ENCODE measurements at places on chromosomes 2 and 18.

DNA sequence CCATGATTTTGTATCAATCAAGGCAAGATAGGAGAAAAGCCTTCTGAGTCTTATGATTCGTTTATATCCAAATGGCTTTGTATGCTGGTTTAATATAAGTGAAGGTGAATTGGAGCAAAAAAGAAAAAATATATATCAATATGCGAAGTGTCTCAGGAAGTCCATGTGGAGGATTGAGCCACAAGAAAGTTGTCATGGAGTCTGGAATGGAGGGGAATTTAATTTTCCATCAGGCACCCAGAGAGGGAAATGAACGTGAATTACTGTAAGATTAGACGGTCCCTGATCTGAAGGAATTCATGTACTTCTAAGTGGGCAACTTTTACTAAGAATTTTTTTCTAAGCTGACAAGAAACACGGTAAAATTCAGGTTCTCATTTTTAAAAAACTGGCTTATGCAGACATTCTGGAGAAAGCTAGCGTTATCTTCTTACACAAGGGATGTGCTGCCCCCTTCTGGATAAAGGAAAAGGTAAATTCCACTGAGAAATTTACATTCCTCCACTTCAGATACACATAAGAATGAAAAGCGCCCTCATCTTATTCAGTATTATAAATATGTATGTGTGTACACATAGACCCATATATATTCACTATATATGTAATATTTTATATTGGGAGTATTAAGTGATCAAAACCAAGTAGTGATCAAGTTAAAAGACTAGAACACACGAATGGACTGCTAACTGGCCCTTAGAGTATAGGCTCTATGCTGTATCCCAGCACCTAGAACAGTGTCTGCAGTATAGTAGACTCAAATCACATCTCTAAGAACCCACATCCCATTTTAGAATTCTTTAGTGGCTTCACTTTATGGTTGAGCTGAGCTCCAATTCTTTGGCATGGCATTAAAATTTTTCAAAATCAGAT, 289.0 kb upstream of the TFPI start:
- no peak for DNase-seq

DNA sequence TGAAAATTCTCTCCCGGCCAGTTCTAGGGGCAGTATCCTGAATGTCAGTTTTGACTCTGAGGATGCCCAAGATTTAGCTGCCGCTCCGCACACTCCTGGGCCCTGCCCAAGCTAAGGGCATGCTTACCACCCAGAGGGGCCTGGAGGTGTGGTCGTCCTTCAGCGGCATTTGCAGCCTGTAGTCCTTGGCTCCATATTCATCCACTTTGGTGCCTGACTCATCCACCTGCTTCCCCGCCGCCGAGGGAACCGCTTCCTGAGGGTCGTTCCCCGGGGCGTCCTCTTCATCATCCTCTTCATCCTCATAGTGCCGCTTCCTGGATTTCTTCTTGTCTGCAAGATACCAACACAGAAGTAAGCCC, 577 bp downstream of the ERCC3 start:
- DNase-seq: no peak

DNA sequence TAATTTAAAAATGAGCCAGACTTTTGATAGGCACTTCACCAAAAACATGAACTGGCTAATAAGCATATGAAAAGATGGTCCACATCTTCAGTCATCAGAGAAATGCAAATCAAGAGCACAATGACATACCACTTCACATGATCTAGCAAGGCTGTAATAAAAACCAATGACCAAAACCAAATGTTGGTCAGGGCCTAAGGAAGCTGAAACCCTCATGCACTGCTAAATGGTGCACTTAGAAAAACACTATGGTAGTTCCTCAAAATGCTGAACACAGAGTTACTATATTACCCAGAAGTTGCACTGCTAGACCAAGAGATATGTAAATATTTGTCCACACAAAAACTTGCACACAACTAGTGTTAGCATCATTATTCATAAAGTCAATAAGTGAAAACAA, 504.9 kb upstream of the SOX11 start:
- DNase-seq: no peak

GRCh38 chr2:190137561-190137960, 75.0 kb upstream of the MSTN start:
- DNase-seq: no peak

GRCh38 chr2:59066787-59067399, 825.8 kb upstream of the FANCL start:
- no peak for DNase-seq

GRCh38 chr18:74331404-74331803, 15.8 kb downstream of the C18orf63 start:
- no peak for DNase-seq

GRCh38 chr18:13289481-13290205, 71.1 kb downstream of the LDLRAD4 start:
- no peak for DNase-seq

DNA sequence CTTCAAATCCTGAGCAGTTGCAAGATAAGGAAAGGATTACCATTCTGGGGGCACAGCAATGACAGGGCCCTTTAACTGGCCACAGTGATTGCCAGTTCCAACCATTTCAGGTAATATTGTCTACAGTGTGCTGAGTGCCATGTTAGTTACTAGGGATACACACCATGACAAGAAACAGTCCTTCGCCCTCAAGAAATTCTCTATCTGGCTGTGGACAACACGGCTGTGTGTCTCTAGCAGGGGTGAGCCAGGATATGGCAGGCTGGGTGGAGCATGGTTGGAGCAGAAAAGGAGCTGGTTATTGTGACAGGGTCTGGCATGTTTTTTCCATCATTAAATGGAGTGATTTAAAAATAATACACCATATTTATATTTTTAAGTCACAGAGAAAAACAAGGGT, 31.0 kb downstream of the TSPYL6 start:
- DNase-seq: no peak

- DNase-seq: no peak
Observed at GRCh38 chr2:26178746-26179436, 6.0 kb downstream of the GAREM2 start.

DNA sequence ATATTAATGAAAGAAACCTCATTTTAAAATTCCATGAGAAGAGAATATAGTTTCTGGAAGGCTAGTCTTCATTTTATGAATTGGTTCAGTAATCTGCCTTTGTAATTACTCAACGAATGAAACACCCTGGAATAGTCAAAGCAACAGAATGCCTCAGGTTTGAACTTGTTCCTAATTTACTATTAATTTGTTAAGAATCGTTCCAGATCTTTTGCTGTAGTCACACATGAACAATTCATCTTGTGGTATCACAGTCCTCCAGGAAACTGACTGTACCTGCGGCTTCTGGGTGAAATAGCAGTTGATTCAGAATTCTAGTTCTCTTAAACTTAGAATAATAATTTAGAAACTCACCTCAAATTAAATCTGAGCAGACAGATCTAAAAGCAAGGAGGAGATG, 282.7 kb upstream of the MAP2 start:
- no peak for DNase-seq

DNA sequence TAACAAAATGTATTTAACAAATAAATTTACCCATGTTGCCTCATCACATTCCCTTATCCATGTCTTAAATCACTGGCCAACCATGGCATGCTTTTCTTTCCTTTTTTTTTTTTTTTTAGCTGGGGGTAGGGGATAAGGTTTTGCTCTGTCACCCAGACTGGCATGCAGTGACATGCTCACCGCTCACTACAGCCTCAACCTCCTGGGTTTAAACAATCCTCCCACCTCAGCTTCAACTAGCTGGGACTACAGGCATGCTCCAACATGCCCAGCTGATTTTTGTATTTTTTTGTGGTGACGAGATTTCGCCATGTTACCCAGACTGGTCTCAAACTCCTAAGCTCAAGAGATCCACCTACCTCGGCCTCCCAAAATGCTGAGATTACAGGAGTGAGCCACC, 266.4 kb downstream of the THSD7B start:
- DNase-seq: no peak

DNA sequence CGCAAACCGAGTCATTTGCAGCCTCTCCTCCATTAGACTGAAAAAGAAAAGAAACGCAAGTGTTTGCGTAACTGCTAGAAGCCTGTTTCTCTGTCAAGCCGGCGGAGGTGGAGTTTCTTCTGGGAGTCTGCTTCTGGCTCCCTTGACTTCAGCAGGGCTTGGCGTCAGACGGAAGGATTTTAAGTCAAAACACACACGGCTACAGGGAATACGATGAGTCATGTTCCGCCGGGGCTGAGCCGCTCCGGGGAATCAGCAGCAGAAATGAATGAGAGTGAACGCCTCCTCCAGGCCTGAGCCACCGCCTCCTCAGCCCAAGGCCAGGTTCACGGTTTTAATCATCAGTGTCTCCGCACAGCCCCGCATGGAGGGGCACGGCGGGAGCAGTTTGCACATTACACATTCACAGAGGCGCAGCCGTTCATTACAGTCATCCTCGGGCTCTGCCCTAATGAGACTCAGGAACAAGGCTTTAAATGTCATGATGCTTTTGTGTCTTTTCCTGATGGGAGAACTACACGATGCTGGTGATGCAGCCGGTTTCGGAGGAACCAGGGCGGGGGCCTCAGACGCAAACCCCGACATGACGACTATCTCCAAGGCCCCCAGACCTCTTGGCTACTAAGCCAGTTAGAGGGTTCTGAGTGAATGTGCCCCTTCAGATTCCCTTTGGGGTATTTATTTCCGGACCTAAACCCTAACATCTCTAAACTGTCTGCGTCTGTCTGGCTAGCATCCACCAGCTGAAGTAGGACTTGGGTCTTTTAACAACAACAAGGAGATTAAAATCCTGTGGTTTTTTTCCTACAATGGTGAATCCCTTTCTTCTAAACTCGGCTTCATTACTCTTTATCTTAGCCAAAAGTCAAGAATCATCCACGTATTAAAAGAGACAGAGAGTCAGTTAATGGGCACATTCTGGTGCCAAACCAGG, 11.1 kb upstream of the SCG2 start:
- DNase-seq: no peak

DNA sequence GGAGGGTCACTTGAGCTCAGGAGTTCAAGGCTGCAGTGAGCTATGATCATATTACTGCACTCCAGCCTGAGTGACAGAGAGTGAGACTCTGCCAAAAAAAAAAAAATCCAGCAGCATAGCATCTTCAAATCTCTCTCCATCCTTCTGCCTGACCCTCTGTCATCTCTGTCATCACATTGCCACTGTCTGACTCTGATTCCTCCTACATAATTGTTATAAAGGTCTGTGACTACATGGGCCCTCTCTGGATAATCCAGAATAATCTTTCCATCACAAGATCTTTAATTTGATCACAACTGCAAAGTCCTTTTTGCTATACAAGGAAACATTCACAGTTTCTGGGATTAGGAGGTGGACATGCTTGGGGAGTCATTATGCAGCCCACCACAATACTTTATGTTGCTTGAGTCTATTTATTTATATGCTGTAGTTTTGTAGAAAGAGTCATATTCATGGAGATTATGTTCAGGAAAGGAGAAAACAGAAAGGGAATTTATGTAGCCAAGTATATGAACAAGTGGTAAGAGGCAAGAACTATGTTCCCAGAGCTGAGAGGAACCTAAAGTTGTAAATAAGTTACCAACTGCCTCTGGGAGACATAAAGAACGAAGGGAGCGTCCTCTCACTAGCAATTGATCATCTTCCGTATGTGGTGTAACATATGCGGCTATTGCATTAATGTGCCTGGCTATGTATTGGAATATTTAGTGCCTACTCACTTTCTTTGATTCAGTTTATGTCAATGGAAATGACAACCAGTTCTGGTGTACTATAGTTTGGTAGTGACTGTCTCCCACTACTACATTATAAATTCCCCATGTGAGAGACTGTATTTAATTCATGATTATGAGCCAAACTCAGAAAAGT, 21.5 kb downstream of the RND3 start:
- DNase-seq: no peak

DNA sequence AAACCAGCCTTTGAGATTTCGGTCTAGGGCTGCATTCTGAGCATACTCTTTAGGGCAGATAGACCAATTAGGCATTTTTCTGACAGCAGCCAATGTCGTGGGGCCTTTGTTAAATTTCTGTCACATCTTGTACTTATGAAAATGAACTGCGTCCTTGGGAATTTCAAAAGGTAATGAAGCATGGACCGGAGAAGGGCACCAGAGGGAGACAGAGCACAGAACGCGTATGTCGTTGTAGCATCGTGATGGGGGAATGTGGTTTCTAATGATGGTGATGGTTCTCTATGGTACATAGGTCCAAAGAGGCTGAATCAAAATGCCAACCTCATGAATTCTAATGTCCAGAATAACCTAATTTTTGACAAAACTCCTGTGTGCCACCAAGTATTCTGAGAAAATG, 483.9 kb upstream of the CRIM1 start:
- DNase-seq: no peak

DNA sequence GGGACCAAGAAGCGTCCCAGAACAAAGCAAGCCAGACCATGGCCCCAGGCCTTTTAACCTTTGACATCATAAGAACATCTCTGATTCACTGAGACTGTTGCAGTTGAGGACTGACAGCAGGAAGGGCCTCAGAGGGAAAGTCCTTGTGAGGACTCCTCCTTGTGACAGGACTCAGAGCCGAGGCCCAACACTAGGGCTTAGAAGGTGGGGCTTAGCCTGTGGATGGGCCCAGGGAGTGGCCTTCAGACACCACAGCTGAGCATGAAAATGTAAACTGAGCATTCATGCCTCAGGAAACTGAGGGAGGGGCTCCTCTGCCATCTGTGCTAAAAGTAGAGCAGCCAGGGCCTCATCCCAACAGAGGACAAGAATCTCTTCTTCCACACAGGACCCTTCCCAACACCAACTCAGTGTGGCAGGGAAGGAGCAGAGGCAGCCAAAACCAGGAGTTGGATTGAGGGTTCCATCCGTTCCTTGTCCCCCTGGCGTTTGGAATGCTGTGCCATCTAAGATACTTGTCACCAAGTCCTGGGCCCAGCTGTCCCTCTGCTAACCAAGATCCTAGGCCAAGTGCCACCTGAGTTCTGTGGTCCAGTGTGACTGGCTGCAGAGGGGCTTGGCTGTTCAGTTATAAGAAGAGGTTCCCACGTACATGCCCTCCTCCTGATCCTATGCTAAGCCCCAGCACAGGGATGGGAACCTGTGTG, 37.5 kb upstream of the CAB39 start:
- DNase-seq: no peak

- DNase-seq: no peak
Observed at GRCh38 chr2:33859811-33860461, 260.8 kb upstream of the FAM98A start.

- no peak for DNase-seq
Observed at GRCh38 chr2:86295066-86295465, 42.4 kb downstream of the REEP1 start.

- DNase-seq: no peak
Observed at GRCh38 chr2:11819235-11819729, 72.8 kb downstream of the LPIN1 start.

- DNase-seq: no peak
Observed at GRCh38 chr2:234823877-234824376, 127.9 kb upstream of the SH3BP4 start.

GRCh38 chr2:170717991-170718589, 3.0 kb downstream of the SP5 start:
- no peak for DNase-seq

DNA sequence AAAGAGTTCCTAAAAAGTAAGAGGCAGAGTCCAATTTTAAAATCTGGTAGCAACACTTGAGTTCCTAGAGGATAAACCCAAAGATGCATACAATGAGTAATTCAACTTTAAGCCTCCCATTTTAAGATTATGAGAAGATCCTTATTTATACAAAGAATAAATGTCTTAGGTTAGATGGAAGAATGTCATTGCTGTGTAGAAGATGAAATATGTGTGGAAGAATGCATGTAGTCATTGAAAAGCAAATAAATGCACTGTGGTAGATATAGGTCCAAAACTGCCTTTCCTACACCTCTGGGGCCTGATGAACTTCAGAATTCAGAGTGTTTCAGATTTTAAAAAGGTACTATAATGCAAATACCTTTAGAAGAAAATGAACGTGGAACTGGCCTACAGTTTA, 58.7 kb upstream of the LRP1B start:
- no peak for DNase-seq

All from stimulated activated CD8-positive, alpha-beta memory T cell treated with anti-CD3 and anti-CD28 coated beads, Interleukin-7, amount 100 ng/mL, for 48 hours (primary cell).